ENCODE measurements at places on chromosomes 4 and X.
A peak's percentile ranks its signal among the peaks of the same experiment; 100 is the strongest.

- no peak for DNase-seq
Measured at GRCh38 chrX:113551919-113552318, 711.3 kb upstream of the AMOT start.

- no peak for DNase-seq
Measured at GRCh38 chr4:77310931-77311330, 153.9 kb downstream of the CCNG2 start.

DNA sequence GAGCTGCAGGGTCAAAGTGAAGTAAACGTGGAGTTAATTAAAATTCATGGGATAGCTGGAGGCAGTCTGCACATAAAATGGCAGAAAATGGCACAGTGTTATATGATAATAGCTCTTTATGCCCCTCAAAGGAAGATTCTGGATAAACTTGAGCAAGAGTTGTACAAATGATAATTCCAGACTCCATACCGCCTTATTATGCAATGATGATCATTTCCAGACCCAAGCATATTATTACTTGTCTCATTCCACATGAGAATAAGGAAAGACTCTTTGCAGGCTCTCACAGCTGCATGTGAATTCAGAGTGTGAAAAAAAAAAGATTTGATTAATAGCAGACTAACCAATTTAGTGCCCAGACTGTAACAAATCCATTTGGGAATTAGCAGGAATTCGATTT, 105.4 kb downstream of the STK32B start:
- no peak for DNase-seq

DNA sequence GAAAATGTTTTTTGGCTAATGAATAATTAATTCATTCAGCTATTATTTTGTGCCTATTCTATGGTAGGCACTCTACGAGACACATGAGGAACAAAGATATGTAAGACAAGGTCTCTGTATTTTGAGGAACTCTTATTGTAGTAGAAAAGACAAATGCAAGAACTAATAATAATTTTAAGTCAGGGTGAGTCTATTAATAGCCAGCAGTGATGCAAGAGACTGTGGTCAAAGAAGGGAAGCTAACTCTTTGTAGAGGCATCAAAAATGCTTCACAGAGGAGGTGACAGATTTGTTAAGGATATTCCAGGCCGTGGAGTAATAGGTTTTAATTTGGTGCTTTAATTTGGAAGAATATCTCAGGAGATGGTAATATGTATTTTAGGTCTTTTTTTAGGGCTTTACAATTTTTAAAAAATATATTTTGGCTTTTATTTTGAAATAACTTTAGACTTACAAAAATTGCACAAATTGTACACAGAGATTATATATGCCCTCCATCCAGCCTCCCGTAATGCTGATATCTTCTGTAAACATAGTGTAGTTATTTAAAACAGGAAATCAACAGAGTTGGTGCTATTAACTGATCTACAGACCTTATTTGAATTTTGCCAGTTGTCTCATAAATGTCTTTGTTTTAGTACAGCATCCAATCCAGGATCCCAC, 48.1 kb downstream of the DCLK2 start:
- no peak for DNase-seq

DNA sequence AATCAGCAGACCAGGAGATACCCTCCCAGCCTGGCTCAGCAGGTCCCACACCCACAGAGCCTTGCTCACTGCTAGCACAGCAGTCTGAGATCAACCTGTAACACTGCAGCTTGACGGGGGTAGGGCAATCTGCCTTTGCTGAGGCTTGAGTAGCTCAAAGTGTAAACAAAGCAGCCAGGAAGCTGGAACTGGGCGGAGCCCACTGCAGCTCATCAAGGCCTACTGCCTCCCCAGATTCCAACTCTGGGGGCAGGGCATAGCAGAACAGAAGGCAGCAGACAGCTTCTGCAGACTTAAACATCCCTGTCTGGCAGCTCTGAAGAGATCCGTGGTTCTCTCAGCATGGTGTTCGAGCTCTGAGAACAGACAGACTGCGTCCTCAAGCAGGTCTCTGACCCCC, 15.1 kb upstream of the GABRA2 start:
- DNase-seq: no peak

DNA sequence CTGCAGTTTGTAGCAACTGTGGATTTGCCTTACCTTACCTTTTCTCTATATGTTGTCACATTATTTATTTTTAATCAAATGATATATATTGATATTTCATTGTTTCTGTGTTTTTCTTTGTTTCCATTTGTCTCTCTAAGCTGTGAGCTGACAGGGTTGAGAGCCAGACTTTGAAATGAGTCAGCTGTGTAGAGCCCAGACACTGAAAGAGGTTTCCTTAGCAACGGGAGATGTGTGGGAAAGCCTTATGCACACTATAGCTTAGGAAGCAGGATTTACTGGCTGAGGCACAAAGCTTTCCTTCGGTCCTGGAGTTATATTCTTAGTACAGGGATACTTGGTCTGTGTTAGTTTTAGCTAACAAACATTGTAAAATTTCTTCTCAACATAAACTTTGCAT, 192.2 kb downstream of the FGF13 start:
- DNase-seq: no peak

GRCh38 chr4:4852591-4853362, 6.7 kb upstream of the MSX1 start:
- DNase-seq: no peak

- no peak for DNase-seq
Measured at GRCh38 chr4:183875251-183875825, 29.8 kb upstream of the STOX2 start.

DNA sequence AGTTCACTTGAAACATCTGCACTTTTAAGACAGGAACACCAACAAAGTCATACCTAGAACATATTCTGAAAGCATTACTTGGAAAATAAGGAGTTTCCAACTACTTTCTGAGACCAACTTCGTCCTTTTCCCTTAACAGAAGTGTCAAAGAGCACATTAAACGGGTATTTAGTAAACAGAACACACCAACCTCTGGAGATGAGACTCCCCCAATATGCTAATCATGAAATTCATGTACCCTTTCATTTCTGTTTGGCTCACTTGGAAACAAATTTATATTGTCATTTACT, 69.2 kb downstream of the NOCT start:
- no peak for DNase-seq

DNA sequence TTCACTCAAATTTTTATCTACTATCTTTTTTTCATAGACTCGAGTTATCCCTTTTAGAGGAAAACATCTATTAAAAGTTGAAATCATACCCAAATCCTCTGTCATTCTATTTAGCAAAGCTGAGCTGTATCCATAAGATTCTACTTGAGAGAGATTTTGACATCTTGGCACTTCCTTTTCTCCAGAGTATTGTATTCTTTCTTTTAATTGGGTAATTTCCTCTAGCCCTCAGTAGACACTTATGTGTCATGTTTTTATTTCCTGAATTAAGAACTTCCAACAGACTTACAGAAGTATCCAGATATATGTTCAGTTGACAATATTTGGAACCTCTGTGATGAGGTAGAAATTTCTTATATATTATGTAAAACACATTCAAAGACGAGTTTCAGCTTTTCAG, 201.6 kb upstream of the NR3C2 start:
- DNase-seq: no peak

DNA sequence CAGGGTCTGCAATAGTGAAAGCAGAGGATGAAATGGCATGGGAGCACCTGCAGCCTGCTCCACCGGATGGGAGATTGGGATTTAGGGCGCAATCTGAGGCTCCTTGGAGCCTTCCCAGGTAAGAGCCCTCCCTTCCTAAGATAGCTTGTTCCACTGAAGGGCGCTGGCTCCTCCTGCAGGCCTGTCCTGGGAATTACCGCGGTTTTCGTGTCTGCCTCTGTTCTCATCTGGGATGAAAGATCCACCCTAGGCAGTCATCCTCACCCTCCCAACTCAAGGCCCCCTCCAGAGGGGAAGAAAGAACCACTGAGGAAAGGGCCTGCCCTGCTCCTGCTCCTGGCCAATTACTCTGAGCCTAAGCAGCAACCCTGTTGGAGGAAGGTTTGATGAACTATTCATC, 547.5 kb downstream of the SMARCA1 start:
- DNase-seq: peak; percentile 0

- DNase-seq: no peak
Measured at GRCh38 chr4:53730031-53730805, 138.9 kb upstream of the LNX1 start.

GRCh38 chr4:46274717-46275116, 115.2 kb downstream of the GABRA2 start:
- no peak for DNase-seq

- no peak for DNase-seq
Measured at GRCh38 chrX:153672531-153673427, 834 bp downstream of the PNCK start.

- DNase-seq: no peak
Measured at GRCh38 chr4:147782087-147782781, 50.3 kb downstream of the ARHGAP10 start.

- no peak for DNase-seq
Measured at GRCh38 chr4:8332891-8333331, 63.4 kb downstream of the HTRA3 start.

DNA sequence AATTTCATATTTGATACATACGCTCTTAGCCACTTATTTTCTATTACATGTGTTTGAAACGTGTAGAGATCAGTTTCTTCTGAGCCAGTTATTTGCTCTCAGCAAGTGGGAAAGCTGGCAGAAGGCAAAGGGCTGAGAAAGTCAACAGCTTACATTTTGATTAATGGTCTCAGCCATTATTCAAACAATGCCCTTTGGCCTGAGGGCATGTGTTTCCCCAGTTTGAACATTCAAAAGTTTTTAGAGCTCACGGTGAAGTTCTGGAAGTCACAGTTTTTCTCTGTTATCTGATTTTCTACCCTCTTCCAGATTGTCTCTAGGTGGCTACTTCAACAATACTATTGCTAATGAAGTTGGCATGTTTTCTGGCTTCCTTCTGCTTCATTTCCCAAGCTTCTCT, 591.8 kb upstream of the CPEB2 start:
- no peak for DNase-seq

DNA sequence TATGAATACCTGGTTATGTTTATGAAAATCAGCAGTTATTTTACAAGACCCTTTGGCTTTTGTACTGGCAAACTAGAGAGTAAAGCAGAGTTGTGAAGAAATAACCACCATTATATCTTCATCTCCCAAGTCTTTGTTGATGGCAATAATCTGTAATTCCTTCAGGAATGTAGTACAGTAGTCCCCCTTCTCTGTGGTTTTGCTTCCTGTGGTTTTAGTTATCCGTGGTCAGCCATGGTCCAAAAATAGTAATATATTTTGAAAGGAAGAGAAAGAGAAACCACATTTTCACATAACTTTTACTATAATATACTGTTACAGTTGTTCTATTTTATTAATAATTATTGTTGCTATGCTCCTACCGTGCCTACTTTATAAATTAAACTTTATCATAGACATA, 27.8 kb downstream of the BANK1 start:
- DNase-seq: no peak

DNA sequence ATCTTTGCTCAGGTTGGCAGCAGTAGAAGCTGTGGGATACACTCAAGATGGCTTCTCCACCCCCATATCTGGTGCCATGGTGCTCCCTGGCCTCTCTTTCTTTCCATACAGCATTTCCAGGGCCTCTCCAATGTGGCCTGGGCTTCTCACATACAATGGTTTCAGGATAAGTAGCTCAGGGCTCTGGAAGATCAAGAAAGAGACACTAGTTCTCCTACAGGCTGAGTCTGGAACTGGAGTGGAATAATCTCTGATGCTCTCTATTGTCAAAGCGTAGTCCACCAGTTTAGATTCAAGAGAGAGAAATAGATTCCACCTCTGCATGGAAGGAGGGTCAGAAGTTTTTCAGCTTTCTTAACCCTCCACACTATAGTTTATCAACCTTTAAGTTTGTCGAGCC, 138.2 kb upstream of the AADAT start:
- DNase-seq: no peak

DNA sequence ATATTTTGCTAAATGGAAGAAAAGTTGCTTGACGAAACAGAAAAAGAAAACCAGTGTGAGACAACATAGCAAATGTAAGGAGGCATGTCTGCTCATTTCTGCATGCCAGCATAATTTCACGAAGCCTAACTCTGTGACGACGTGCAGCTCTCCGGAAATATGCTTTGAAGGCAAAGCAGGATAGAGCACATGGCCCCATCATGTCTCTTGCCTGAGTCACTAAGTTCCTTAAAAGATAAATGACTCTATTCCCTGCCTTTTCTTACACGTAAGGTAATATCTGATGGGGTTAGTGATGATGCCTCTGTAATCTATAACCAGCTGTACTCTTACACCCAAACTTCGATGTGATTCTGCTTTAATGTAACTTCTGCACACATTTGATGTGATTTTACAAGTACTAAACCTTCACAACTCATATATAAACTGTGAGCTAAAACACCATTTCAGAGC, 64.5 kb downstream of the ANXA3 start:
- DNase-seq: no peak

DNA sequence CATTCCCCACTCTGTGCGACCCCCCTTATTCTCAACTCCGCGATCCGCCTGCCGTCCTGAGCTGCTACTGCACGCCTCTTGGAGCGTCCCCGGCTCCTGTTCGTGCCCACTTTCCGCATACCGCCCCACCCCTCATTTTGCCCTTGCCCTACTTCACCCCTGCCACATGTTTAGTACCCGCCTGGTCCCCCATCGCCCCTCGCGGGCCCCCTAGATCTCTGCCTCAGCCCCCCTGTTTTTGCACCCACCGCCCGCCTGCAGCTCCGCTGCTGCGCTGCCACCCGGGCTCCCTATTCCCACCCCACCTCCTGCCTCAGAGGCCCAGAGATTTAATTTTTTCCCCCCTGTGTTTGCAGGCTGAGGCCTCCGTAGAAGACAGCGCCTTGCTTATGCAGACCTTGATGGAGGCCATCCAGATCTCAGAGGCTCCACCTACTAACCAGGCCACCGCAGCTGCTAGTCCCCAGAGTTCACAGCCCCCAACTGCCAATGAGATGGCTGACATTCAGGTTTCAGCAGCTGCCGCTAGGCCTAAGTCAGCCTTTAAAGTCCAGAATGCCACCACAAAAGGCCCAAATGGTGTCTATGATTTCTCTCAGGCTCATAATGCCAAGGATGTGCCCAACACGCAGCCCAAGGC, 1.4 kb downstream of the MAGED1 start:
- DNase-seq: no peak

DNA sequence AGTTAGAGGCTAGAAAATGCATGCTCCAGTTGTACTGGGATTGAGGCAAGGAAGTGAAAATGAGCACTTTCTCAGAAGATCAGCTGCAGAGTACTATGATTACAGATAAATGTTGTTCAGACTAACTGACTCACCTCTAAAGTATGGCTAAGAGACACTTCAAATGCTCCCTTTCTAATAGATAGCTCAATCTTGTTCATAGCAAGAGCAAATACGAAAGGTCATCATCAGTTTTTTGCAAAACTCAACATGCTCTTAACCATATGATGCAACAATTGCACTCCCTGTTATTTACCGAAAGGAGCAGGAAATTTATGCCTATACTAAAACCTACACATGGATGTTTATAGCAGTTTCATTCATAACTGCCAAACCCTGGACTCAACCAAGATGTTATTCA, 838.4 kb upstream of the INTU start:
- no peak for DNase-seq

GRCh38 chrX:138745196-138745595, 33.7 kb upstream of the FGF13 start:
- no peak for DNase-seq

- no peak for DNase-seq
Measured at GRCh38 chr4:73252001-73252400, 6.6 kb downstream of the ANKRD17 start.

- DNase-seq: peak; percentile 43
Measured at GRCh38 chr4:7761720-7762119, 177.9 kb downstream of the AFAP1 start.
